Upper lobe of left lung (tissue), 6 donors: ENCODE measurements at places on chromosomes 11 and 22. TPM values are rescaled to one million over a fixed set of nuclear protein-coding genes. Genes with fewer than 3 reads are reported as not detected.

Gene CECR2
- total RNA-seq, result 14.6 TPM

Gene CLMP
- 17.9 TPM for total RNA-seq

DNA sequence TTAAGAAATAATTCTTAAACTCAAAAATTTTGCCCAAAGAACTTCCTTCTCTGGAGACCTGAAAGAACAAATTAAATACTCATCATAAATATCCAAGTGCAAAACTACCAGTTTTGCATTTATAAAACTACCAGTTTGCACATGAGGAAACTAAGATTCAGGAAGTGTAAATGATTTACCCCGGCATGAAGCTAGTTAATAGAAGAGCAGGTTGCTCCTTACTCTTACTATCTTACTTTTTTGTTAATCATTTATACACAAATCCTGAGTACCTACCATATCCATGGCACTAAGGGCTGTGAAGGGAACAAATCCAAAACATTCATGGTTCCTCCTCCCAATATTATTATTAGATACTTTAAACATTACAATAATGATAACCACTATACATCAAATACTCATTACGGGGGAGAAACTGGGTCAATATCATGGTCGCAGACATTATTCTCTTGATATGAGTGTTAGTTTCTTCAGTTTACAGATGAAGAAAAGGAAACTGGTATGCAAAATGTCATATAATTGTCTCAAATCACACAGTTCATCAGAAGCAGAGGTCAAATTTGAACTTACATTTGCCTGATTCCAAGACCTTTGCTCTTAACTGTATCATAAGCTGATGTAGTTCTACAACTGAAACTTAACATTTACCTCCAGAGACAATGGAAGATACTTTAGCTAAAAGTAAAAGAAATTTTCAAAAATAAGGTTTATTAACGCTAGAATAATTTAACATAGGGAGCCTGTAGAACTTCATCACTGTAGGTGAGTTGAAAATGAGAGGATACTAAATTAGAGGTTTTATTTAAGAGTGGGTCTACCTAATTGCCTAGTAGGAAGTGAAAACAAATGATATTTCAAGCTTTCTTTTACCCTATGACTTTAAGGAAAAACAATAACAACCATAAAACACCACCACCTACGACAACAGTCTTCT is 74.5 kb downstream of the FAM76B start:
- no peak for DNase-seq

GRCh38 chr11:70014291-70014690 is 63.8 kb upstream of the ANO1 start:
- DNase-seq, result peak; percentile 27

Gene UQCR10
- 102 TPM for total RNA-seq

DNA sequence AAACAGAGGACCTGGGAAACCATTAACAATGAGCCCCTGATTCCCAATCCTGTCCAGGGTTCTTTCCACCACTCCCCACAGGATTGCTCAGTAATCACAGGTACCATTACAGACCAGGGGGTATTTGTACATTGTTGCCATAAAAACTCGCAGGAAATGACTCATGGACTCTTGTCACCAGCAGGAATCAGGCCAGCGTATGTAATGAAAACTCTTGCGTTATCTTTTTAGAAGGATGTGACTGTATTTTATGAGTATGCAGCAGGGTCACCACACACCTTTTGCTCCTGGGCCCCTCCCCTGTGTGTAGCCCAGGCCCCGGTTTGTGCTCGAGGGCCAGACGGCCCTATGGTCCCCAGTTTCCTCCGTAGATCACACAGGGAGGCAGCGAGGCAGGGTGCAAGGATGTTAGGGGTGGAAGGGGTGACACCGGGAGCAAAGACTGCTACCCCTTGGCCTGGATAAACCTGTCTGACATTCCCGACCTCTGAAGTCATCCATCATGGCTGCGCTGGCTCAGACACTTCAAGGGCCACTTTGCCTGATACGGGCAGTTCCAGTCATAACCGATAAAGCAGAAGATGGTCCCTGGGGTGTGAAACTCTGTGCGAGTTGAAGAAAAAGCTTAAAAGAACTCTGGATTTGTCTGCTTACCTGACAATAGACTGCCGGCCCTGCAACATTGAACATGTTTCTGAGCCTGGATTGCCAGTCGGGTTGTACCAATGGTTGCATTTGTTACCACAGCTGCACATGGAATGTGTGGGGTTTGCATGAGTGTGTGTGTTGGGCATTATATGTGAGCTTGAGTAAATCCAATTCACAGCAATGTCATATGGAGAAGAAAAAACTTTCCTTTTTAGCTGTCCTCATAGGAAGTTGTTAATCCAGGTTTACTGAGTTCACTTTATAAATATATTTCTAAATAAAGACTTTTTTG is 56.9 kb downstream of the MICAL2 start:
- DNase-seq, result peak; percentile 79

- DNase-seq, result no peak
Observed at GRCh38 chr22:45104313-45104712, 59.4 kb upstream of the NUP50 start.

Gene OR4A16
- not detected for total RNA-seq

DNA sequence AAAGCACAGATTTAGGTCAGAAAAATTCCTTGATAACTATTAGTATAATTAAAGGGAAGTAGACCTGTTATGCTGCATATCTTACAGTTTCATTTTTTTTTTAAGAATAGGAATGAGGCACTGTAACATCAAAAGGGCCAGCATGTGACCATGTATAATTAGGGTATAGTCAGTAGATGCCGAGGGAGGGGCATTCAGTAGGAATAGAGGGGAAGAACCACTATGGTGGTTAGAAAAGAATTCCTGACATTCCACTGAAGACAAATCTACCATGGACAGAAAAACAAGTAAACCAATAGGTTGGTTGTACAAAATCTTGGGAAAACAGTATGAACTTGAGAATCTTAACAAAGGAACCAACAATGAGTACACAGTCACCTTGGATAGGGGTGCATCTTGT is 78.4 kb upstream of the CCDC179 start:
- DNase-seq, result no peak

DNA sequence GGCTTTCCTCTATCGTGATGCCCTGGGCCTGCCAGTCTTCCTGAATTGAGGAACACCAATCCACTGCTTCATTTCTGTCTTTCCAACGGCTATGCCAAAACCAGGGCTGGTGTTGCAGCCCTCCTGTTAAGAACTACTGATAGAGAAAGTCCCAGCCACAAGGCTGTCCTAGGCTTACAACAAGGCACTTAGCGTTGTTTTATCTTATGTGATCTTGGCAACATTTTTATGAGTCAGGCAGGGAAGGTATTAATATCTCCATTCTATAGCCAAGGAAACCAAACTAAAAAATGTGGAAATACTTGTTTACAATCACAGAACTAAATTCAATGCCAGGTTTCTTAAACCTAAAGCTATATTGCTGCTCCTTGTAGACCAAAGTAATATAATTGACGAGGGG is 89.9 kb upstream of the AMOTL1 start:
- no peak for DNase-seq

Gene STK33
- 17.5 TPM for total RNA-seq

Gene PATE2
- total RNA-seq, result not detected

DNA sequence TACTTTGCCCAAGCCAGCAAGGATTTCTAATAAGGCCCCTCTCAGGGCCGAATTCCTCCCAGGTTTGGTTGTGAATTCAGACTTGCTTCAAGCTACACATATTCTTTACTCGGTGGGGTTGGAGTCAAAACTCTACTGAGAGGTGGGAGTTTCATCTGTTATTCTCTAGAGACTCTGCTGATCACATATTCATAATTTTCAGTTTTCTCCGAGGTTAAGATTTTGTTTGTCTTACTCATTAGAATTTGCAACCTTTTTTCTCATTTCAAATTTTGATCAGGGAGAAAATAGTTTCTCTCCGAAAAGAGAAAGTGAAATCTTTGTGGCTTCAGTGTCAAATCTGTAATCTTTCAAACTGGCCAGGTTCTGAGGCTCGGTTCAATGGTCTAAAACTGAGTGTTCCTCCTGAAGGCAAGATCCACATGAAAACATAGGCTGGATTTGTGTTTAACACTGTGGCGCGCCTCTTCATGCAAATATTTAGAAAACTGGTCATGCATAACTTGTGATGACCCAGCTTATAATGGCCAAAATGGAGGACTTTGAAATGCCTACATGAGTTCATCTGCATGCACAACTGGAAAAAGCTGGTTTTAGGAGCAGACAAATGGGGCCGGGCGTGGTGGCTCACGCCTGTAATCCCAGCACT is 21.5 kb upstream of the GSTP1 start:
- DNase-seq, result no peak

- no peak for DNase-seq
Observed at GRCh38 chr11:10758957-10759356, 7.9 kb downstream of the CTR9 start.

Gene VPREB3
- not detected for total RNA-seq

GRCh38 chr11:63510360-63511047 is 4.6 kb downstream of the LGALS12 start:
- DNase-seq, result peak; percentile 78

- DNase-seq, result peak; percentile 34
Observed at GRCh38 chr11:125329786-125330185, 165.2 kb downstream of the PKNOX2 start.
